Stimulated activated CD8-positive, alpha-beta memory T cell treated with anti-CD3 and anti-CD28 coated beads, Interleukin-7, amount 100 ng/mL, for 4 hours (primary cell): ENCODE measurements at places on chromosomes 5 and 9.

DNA sequence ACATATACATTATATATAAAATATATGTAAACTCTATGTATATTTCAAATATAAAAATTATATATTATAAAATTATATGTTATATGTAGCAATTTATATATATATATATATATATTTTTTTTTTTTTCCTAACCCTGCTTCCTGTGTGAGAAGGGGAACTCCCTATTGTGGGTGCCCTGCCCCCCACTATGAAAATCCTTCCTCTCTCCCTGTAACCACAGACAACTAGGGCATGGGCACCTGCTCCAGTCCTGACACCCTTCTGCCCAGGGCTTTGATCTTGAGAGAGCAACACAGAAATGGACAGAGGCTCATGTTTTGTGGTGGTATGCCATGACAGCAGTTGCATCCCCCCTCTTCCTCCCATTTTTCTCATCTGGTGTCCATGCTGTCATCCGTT, 148.7 kb upstream of the IL12B start:
- DNase-seq: no peak

DNA sequence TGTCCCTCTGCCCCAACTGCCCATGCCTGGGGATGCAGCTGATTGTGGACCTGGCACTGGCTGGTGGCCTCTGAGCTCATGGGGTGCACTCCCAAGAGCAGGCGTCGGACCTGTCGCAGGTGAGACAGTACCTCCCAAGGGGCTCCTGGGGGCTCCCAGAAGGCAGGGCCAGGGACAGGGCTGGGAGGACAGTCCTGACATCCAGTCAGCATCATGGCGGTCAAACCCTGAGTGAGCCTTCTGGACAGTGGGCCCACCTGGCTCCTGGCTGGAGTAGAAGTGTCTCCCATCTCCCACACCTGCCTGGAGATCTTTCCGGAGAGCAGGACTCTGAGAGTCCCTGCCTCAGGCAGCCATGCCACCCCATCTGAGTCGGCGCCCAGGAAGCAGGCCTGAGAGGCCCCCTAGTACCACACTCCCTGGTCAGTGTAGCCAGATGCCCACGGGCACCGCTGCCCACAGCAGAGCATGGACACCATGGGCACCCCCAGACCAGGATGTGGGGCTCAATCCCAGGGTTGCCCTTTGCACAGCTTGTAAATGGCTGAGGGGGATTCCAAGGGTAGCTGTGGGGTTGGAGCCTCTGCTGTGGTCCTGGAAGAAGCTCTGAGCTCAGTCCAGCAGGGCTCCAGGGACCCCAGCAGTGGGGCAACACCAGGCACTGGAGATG, 6.6 kb downstream of the LCN9 start:
- no peak for DNase-seq

DNA sequence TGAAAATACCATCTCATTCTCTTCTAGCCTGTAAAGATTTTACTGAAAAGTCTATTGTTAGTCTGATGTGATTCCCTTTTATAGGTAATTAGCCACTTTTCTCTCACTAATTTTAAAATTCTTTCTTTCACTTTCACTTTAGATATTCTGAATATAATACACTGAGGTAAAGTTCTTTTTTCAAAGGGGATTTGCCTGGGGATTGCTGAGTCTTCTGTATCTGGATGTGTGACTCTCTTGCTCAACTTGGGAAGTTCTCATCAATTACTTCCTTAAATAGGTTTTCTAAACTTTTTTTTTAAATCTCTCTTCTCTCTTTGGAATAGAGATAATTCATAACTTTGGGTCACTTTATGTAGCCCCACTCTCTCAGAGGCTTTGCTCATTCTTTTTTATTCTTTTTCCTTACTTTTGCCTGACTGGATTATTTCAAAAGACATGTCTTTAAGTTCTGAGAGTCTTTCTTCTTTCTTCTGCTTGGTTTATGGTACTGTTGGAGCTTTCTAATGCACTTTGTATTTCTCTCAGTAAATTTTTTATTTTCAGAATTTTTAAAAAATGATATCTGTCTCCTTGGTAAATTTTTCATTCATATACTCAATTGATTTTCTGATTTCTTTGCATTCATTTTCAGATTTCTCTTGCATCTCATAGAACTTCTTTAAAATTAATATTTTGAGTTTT, 55.9 kb upstream of the IL12B start:
- no peak for DNase-seq

GRCh38 chr9:71816916-71817451, 48.7 kb upstream of the CEMIP2 start:
- no peak for DNase-seq

- DNase-seq: no peak
Measured at GRCh38 chr5:110956280-110956912, 115.1 kb upstream of the TSLP start.

DNA sequence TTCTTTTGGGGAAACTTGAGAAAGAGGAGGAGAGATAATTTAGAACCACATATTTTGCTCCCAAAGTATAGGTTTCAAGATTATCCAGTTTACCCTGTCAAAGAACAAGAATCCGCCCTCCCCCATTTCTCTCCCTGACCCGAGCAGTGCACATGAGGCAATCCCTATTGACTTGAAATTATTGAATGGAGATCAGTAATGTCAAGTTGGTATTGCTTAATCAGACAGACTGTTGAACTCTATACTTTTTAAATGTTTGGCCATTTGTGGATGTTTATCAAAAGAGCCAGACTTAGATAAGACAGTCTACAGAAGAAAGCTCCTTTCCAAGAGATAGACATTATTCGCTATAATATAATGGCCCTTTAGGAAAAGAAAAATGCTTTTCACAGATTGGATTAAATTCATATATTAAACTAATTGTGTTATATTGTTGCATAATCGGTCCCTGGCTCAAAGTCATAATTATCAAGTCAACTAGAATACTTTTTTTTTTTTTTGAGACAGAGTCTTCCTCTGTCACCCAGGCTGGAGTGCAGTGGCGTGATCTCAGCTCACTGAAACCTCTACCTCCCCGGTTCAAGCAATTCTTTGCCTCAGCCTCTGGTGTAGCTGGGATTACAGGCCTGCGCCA, 5.3 kb downstream of the SLC25A25 start:
- DNase-seq: no peak

- DNase-seq: no peak
Measured at GRCh38 chr5:80662108-80662507, 7.3 kb upstream of the DHFR start.

- DNase-seq: no peak
Measured at GRCh38 chr9:109205526-109205925, 38.5 kb upstream of the FRRS1L start.

DNA sequence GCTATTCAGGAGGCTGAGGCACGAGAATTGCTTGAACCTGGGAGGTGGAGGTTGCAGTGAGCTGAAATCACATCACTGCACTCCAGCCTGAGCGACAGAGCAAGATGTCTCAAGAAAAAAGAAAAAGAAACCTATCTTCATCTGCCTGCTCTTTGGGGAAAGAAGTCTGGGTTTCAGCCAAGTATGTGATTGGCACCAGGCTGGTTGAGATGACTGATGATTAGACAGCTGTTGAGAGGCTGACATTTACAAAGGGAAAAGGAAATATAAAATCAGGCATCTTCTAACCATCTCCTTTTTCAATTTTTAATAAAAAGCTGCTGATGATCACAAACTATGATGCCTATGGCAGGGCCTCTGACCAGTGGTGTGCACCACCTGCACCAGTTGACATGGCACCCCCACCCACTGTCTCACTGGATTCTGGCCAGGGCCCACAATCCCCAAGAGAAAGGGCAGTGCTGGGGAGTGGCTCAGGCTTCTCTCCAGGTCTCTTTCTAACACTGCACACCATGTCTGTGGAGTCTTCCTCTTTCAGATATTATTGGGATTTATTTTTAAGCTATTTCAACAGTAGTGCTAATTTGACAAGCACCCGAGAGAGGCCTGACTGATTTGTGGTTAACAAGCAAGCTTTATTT, 17.2 kb upstream of the C5orf15 start:
- no peak for DNase-seq

- DNase-seq: no peak
Measured at GRCh38 chr5:111299067-111299481, 74.9 kb downstream of the CAMK4 start.
